ENCODE measurements at places on chromosomes 7 and 10.
A peak's percentile ranks its signal among the peaks of the same experiment; 100 is the strongest.

DNA sequence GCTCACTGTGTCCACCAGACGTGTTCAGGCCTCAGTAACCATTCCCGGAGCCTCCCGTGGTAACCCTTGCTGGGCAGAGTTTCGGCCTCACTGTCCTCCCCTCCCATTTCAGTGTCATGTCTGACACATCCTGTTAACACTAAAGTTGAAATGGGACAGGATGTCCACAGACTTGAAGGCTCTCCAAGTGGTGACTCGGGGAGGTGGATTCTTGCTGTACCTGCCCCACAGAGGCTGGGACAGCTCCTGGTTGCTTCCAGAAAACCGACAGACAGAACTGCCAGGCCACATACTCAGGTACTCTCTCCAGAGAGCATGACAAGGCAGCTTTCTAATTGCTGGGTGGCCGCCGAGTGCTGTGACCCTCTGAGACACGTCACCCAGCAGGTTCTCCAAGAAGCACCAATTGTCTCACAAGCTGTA lies 17.9 kb upstream of the CYTH3 start:
- DNase-seq = no peak
- H3K4me3 ChIP-seq = no peak overlapping the region
- H3K27me3 ChIP-seq = no peaks in the 10 kb centered on the region
- H3K36me3 ChIP-seq = no peaks in the 10 kb centered on the region

DNA sequence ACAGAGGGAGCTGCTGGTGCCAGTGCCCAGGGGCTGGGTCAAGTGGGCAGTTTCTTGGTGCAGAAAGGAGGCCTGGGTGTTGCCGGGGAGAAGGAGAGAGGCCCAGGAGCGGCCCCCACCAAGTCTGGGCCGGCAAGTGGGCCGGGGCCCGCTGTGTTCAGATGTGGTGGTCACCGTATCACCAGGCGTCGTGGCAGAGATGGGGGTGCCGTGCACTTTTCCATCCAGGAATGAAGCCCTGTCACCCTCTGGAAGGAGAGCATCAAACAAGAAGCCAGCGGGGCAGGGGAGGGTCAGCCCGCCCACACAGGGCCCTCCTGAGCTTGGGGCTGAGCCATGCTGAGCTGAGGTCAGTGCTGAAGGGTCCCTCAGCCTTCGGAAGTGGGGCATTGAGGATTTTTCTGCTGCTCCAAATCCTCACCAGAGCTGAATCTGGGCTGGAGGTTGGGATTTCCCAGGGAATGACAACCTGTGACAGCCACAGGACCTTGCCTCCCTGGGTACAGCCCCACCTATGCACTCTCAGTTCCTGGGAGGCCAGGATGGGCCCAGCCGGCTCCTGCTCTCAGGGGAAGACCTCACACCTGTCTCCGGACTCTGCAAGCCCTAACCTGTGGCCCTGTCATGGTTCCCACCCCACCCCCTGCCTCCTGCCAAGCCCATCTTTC lies 27.9 kb upstream of the INPP5A start:
- no peak for DNase-seq
- H3K36me3 ChIP-seq = no peaks in the 10 kb centered on the region
- H3K4me1 ChIP-seq = no peaks in the 10 kb centered on the region
- H3K27ac ChIP-seq = no peak overlapping the region
- no peaks in the 10 kb centered on the region for H3K27me3 ChIP-seq

- no peak overlapping the region for H3K27ac ChIP-seq
- H3K4me1 ChIP-seq = peaks cover 5% of the 10 kb centered on the region
- H3K36me3 ChIP-seq = no peaks in the 10 kb centered on the region
- H3K27me3 ChIP-seq = no peaks in the 10 kb centered on the region
Observed at GRCh38 chr10:61323726-61324125, 129.5 kb downstream of the TMEM26 start.

DNA sequence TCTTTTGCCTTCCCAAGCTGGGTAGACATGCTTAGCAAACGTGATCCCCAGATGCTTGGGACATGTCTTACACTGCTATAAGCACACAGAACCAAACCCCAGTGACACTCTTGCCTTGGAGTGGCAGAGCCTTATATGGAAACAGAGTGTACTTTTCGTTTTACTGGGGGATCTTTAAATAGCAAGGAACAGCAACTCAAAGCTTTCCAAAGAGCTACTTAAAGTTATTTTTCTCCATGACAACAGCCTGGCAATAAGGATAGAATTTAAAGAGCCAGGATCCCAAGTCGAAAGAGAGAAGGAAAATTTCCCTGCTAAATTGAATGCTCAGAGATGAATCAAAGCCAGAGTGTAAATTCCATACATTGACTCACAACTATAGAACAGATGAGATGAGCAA lies 67.8 kb downstream of the ZNF365 start:
- no peaks in the 10 kb centered on the region for H3K27me3 ChIP-seq
- no peaks in the 10 kb centered on the region for H3K4me1 ChIP-seq
- no peak overlapping the region for H3K27ac ChIP-seq
- no peaks in the 10 kb centered on the region for H3K36me3 ChIP-seq
- no peak overlapping the region for H3K4me3 ChIP-seq
- no peak for DNase-seq

GRCh38 chr7:13151978-13152377 lies 464.5 kb downstream of the ARL4A start:
- H3K27ac ChIP-seq = no peak overlapping the region
- H3K36me3 ChIP-seq = no peaks in the 10 kb centered on the region
- H3K4me1 ChIP-seq = no peaks in the 10 kb centered on the region
- H3K27me3 ChIP-seq = no peaks in the 10 kb centered on the region

GRCh38 chr7:28024786-28025334 lies 155.7 kb downstream of the JAZF1 start:
- H3K4me1 ChIP-seq = no peaks in the 10 kb centered on the region
- H3K27me3 ChIP-seq = no peaks in the 10 kb centered on the region
- H3K36me3 ChIP-seq = no peaks in the 10 kb centered on the region
- no peak for DNase-seq

DNA sequence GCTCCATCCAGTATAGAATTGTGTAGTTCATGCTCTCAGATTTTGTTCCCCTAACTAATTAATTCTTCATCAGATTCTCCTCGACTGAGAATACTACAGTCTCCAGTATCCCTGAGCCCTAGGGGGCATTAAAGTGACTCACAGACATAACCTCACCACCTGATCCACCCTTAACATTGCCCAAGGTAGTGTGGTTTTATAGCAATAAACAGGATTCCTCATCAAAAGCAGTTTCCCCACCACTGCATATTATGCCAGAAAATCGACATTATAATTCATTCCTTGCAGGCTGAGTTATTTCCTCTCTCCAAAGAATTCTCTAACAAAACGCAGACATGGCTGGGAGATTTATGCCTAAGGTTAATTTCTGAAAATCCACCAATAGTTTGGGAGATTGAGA lies 1402.5 kb upstream of the CELF2 start:
- no peaks in the 10 kb centered on the region for H3K36me3 ChIP-seq
- H3K27ac ChIP-seq = no peak overlapping the region
- H3K4me1 ChIP-seq = peaks cover 7% of the 10 kb centered on the region
- no peak overlapping the region for H3K4me3 ChIP-seq

DNA sequence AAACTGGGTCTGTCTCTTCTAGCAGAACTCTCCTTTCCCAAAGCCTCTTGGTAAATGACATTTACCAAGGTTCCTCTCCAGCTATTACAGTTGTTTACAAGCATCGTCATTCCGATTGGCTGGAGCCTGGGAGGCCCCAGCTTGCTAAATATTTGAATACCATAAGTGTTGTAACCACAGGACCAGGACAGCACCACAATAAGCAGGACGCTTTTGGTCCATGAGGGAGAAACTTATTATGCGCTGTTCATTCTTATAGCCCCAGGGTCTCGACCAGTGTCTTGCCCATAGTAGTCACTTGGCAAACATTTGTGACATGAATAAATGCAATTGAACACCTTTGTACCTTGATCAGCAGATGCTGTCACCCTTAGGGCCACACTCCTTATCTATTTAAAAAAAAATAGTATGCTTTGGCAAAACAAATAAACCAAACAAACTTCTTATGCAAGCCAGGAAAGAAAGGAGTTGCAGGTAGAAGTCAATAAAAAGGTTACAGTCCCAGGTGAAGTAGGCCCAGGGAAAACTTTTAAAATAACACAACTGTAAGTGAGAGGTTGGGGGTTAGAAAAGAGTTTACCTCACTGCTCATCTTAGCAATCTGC lies 32.8 kb downstream of the NRAP start:
- H3K27me3 ChIP-seq = no peaks in the 10 kb centered on the region
- H3K4me3 ChIP-seq = no peak overlapping the region
- H3K27ac ChIP-seq = no peak overlapping the region
- H3K36me3 ChIP-seq = no peaks in the 10 kb centered on the region
- no peaks in the 10 kb centered on the region for H3K4me1 ChIP-seq

DNA sequence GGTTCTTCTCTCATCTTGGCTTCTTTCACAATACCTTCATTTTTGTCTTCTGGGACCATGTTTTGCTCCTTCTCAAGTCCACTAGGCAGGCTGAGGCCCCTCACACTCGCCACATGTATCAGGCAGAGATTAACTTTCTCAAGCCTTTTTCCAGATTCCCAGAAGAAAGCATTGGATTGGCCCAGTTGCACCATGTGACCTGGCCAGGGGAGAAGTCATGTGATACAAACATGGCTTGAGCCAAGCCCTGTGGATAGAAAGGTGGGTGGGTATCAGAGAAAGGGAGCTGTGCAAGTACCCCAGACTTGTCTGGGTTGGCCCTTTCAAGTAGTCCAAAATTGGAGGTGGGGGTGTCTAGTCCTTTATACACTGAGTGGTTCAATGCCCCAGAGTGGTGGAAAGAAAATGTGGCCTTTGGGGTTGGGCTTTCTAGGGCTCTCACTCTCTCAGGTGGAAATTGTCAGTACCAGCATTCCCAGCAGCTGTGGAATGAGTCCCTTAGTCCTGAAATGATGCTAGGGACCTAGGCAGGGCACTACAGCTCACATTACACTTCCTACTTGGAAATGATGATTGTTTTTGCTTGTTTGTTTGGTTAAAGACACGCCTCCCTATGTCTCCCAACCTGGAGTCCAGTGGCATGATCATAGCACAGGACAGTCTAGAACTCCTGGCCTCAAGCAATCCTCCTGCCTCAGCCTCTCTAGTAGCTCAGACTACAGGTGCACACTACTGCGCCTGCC lies 36.9 kb upstream of the C10orf67 start:
- H3K27me3 ChIP-seq = no peaks in the 10 kb centered on the region
- H3K4me3 ChIP-seq = no peak overlapping the region
- peaks cover 5% of the 10 kb centered on the region for H3K4me1 ChIP-seq
- no peak for DNase-seq
- no peak overlapping the region for H3K27ac ChIP-seq

DNA sequence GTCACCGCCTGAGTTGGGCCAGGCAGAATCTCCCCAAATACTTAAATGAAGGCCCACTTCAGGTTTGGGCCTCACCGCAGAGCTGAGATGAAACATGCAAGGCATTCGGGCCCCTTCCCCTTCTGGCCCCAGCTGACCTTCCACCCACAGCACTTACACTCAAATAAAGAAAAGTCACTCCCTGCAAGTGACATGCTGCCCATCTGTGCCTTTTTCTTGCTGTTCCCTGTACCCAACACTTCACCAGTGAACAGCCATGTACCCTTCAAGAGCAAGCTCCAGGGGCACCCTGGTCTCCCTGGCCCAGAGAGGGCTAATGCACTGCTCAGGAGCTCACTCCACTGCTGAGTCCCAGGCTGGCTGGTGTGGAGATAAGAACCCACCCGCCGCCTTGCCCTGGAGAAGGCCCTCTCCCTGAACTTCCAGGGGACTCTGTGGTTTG lies 40.7 kb downstream of the ZCCHC24 start:
- DNase-seq = no peak
- H3K36me3 ChIP-seq = no peaks in the 10 kb centered on the region
- peak overlapping the region; percentile 34 for H3K4me3 ChIP-seq
- no peak overlapping the region for H3K27ac ChIP-seq
- H3K27me3 ChIP-seq = no peaks in the 10 kb centered on the region

DNA sequence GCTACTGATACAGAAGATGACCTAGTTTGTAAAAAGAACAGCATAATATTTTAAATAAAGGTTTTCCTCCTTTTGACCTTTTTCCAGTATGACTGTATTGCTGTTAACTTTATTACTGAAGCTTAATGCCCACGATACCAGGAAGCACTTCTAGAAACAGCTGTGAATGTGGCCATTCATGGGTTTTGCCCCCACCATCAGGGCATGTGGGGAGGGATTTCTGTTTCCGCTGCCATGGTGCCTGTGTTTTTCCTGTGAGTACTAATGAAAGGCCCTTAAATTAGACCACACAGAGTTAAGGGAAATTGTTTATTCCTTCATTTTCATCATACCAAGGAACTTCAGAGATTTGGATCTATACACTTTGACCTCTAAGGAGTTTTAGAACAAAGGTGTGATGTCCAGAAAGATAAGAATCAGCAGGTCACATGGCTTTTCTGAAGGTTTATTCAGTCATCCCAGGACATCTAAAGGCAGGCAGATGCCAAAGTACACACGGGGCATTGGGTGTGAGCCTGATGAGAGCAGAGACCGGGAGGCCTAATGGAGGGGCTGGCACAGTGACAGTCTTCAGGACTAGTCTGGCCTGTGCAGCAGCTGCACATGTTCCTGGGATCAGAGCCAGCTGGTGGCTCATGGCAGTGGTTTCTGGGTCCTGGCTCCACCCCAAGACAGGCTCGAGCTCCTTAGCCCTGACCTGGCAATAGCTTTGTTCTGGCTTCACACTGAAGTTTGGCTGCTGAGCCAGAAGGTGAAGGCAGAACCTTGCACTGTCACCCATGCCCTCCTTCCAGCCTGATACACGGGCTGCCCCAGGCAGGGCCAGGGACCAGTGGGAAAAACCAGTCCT lies 190.9 kb downstream of the REEP3 start:
- H3K4me1 ChIP-seq = no peaks in the 10 kb centered on the region
- H3K4me3 ChIP-seq = no peak overlapping the region
- H3K27ac ChIP-seq = peak overlapping the region; percentile 63
- H3K36me3 ChIP-seq = no peaks in the 10 kb centered on the region

Data from tibial nerve (tissue), 4 donors.